ENCODE measurements at places on chromosomes 1 and 21.

DNA sequence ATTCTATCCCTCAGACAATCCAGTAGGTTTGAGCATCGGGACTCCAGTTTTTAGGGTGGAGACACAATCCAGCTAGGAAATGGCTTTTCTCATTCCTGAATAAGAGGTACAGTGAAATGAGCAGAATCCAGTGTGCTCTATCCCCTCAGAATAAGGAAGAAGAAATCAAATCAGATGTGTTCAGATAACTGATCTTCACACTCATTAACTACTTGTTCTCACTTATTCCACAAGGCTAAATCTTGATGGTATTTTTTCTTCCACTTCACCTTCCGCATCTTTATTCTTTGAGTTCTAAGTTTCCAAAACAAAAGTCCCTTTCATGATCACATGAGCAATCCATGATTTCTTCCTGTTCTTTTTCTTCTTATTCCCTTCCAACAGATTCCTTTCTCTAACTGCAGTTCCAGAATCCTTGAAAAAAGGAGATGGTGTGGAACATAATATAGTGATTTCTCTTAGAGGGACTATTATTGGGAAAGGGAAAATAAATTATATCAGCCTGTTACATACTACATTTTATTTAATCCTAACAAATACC, 1.7 kb downstream of the SYT11 start:
- no peak for DNase-seq

DNA sequence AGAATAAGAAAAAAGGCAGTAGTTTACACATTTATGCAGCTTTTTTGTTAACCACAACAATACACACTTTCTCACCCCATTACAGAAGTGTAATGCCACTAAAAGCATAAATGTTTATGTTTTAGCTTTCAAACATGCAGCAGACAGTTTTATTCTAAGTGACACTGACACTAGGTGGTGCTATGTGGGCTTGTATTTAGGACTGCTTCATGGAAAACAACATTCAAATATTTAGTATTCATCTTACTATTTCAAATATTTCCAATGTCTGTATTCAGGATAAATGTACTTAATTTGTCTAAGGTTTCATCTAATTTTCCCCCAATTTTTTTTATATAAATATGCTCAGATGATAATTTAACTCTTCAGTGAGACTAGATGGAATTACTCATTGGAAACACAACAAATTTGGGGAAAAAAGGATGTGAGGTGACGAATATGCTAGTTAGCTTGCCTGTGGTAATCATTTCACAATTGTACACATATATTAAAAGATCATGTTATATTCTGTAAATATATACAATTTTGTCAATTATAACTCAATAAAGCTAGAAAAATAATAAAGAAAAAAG, 71.4 kb downstream of the USP1 start:
- no peak for DNase-seq

DNA sequence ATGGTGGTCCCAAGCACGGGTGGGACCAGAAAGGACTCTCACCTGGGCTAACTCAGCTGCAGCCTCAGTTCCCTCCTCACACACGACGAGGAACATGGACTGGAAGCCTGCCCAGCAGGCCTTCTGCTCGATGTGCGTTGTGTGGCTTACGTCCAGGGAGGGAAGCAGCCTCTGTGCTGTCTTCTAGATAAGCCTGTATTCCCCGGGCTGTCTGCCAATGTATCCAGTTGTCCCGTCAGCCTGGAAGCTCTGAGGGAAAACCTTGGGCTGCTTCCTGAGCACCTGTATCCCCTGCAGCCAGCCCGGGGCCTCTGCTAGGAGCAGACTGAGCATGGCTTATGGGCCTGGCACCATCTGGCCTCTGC, 10.5 kb downstream of the PCSK9 start:
- DNase-seq, result no peak

DNA sequence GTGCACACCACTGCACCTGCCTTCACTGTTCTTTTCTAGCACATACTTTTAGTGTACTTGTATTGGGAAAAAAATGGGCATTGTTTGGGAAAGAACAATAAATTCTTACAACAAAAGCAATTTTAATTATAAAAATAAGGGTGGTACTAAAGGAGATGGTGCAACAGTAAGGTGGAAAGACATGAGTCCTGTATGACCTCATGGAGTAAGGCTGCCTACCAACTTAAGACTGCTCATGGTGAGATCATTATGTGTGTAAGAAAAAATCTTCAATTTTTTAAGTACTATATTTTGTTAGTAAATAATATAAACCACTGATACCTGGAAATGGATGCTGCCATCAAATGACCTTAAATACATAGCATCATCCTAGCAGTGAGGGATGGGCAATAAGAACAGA, 29.6 kb upstream of the PHGDH start:
- no peak for DNase-seq

- no peak for DNase-seq
Measured at GRCh38 chr21:26433386-26433785, 139.7 kb downstream of the CYYR1 start.

Measured in D721Med (cell line).